ENCODE measurements at places on chromosomes 16 and 17.
A peak's percentile ranks its signal among the peaks of the same experiment; 100 is the strongest.

DNA sequence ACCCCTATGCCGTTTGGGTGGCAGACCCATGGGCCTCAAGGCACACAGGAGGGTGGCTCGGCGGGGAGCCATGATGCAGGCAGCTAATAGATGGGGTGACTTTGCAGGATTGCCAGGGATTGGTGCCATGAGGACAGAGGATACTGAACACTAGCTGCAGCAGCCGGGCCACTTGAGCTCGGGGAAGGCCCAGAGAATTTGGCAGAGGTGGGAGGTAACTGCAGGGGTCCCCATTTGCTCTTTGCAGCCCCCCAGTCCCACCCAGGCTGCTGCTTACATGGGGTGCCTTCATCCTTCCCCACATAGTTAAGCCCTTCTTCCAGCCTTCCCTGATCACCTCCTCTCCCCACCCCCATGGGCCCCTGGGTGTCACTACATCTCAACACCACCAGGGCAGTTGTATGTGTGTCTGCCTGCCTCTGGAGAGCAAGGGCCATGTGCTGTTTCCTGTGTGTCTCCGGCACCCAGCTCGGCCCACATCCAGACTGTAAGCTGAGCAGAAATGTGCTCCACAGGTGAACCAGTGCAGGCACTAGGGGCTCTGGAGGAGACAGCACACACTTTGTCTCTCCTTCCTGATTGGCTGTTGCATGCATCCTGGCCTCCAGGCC lies 52.0 kb downstream of the SREBF1 start:
- DNase-seq = peak; percentile 48

DNA sequence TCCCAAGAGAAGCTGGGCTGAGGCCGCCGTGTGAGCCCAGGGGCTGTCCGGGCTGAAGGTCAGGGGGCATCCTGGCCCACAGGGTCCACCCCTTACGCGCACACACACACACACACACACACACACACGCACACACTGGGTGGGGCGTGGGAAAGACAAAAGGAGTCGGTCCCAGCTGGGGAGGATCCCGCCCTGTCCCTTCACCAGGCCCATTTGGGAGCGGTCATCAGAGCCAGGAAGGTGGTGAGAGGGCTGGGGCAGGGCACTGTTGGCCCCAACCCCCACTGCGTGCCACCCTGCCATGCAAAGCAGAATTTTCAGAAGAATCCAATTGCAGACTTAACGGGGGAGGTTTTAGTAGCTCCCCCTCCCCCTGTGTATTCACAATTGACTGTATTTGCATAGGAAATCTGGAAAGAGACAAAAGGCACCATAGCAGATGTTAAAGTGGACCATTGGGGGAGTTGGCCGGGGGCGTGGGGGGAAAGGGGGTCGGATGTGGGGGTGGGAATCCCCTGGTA lies 11.3 kb upstream of the CD300A start:
- no peak for DNase-seq

DNA sequence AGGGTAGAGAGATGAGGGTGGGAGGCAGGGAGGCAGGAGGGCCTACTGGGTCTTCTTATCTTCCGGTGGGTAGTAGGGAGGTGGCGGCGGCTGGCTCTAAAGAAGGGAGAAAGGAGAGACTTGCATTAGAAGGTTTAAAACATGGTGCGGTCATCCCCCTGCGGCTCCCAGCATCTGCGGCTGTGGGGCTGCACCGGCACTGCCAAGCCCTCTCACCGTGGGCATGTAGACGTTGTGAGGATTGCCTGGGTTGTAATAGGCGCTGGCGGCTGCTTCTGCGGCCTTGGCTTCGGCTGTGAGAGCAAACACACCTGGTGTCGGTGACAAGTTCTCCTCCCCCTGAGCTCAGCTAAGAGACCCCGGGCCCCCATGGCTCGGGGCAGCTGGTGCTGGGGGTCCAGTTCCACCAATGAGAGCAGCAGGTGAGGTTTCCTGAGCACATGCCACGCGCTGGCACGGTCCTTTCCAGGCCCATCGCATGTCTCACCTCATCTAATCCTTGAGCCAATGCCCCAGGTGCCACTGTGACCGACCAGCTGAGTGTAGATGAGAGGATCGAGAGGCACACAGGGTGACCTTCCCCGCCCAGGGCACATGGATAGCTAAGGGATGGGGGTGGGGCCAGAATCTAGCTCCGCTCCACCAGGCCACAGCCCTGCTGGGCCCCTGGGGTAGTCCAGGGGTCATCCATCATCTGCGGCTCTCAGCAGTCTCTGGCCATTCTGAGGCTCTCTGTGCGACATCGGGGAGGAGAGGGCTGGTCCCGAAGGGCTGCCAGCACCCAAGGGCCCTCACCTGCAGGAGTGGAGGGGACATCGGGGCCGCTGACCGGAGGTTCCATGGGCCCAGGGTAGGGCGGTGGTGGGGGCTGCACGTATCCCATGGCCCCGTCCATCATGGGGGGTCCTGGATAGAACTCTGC lies 2.7 kb upstream of the UNC13D start:
- no peak for DNase-seq

- no peak for DNase-seq
Measured at GRCh38 chr17:57626520-57627210, 118.4 kb downstream of the CCDC182 start.

DNA sequence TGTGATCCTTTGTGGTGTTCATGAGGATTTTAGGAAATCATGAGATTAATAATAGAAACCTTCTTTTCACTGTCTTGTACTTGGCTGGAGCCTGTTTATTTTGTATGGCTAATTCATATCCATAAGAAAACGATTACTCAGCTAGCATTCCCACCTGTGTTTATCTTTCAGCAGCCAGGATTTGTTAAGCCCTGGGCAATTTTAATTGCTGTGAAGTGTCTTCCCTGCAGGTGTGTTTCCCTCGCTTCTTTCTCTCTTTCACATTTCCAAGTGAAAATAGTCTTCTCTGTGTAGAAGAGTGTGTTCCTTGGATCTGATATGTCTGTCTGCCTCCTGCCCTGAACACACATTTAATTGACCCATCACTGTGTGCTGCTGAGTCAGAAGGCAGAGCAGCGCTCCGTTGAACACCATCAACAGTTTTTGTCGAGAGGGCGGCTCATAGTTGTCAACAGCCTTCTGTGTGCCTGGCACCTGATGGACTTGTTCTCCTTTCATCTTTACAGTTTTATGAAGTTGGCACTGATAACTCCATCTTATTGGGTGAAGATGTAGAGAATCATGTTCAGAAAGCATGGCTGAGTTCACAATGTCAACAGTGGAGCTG lies 83.2 kb downstream of the SPECC1 start:
- peak; percentile 26 for DNase-seq

DNA sequence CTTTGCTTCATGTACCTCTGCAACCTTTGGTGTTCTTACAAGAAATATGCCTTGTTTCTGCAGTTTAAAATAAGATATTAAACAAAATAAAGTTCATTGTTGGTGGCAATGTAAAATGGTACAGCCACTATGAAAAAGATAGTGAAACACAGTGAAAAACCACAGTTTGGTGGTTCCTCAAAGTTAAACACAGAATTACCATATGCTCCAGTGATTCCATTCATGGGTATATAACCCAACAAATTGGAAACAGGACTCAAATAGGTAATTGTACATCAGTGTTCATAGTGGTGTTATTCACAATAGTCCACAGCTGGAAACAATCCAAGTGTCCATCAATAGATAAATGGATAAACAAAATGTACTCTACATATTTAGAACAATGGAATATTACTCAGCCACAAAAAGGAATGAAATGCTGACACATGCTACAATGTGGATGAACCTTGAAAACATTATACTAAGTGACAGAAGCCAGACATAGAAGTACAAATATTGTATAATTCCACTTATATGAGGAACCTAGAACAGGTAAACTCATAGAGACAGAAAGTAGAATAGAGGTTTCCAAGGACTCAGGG lies 49.2 kb downstream of the CUEDC1 start:
- DNase-seq = no peak

DNA sequence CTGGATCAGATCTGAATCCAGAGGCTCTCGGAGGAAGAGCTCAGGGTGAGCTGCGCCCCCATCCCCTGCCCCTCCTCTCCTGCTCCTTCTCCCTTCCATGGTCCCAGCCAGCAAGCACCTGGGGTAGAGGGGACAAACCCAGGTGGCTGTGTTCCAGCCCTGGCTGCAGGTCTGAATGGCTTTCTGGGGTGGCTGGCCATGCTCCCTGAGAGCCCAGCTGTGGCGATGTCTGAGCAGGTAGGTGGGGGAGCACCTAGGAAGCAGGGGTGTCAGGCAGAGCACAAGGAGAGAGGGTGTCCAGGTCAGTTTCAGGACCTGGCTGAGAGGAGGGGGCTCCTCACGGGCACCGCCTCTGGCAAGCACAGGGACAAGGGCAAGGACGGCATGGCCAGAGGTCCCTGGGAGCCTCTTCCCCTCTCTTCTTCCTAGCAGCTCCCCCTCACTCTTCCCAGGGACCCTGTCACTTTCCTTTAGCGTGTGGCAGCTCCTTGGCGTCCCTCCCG lies 310.0 kb downstream of the SEC14L1 start:
- no peak for DNase-seq

DNA sequence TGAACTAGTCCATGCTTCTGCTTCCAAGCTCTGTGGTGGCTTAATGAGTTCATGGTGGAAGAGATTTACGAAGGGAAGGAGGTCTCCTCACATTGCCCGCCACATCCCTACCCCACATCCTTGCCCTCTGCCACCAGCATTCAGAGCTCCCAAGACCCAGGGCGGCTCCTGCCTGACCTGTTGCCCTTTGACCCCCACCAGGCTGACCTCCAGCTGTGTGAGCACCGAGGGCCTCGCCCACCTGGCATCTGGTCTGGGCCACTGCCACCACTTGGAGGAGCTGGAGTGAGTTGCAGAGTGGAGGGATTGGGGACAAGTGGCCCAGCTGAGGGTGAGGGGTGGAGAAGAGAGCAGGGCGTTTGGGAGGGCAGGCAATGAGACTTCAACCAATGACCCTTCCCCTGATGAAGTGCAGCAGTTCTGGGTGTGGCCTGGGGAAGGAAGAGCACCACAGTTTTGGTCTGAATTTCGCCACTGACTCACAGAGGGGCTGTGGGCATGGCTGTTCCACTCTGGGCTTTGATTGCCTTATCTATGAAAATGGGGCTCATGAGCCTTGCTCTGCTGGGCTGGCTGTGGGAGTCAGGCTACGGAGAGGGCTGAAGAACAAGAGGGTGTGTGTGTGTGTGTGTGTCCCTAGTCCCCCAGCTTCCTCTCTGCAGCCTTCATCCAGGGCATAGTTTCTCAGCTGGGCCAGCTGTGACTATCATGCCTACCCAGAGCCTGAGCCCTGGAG lies 22.6 kb upstream of the CPNE2 start:
- DNase-seq = no peak

- DNase-seq = no peak
Measured at GRCh38 chr17:30905742-30906100, 317 bp downstream of the TEFM start.

DNA sequence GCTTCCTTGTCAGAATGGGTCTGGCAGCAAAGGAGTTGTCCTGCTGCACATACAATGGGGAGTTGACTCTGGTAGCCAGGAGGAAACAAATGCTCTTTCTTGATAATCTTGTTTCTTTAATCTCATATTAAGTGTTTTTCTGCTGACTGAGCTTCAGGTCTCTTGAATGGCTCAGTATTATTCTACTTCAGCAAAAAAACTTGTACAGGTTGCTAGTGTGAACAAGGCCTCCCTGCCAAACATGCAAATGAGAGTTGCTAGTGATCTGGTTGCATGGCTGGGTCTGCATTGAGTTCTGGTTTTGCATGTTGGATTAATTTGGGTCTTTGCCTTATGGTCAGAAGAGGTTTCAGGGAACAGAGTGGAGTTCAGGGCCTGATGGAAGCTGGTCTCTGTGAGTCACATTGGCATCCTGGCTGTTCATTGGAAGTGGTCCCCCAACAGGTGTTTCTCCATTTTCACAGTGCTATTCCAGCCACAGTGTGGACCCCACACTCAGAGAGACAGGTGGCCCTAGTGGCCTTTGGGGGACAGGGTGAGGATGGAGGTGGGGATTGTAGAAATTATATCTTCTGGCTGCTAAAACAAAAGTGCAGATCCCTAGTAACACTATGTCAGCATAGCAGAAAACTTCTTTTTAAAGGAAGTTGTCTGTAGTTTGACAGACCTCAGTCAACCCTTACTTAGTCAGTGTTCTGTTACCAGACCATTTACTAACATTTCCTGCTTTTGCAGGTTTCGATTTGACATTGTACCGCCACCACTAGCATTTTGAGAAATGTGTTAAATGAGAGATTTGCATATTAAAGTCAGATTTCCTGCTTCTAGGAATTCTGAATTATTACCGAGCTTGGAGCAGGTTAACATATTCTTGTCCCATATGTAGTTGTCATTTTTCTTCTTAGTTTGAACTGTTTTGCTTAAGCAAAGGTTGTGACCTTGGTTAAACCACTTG lies 47.1 kb downstream of the EPN2 start:
- DNase-seq = no peak

DNA sequence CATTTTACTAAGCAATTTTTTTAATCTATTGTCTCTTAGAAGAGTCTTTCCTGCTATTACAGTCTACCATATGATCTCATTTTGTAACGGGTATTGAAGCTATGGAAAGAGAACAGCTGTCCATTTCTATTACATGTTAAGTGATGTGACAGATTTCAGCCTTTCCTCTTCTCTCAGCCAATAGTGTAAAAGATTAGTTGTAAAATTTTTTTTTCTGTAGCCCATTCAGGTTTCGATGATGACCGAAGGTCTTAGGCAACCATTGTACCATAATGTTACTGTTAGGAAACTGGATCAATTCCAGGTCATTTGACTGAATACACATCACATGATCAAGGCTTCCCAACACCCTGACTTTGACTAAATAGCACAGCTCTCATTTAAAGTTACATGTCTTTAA lies 147.6 kb upstream of the HLF start:
- DNase-seq = no peak

DNA sequence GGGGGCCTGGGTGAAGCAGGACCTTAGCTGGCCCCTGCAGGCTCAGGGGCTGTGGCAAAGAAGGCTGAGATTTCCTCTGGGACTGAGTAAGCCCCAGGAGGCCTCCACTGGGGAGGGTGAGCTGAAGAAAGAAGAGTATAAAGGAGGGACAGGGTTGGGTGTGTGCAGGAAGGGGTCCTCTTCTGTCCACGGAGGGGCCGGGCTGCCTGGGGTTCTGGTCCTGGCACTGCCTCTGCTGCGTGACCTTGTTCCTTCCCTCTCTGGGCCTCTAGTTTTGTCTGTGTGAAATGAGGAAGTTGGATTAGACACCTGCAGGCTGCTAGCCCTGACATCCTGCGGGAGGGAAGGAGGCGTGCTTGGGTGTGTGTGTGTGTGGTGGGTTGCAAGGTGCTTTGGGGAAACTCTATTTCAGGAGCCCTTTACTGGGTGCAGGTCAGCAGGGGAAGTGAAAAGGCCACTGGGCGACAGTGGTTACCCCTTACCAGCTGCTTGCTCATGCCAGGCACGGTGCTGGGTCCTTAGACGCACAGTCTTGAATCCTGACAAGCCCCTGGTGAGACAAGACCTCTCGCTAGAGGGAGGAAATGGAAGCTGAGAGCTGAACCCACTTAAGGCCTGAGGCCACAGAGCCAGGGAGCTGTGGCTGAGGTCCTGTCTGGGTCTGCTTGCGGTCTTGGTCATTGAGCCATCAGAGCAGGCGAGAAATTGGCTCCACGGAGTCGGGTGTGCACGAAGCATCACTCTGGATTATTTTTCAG lies 60.7 kb downstream of the OR1D5 start:
- peak; percentile 49 for DNase-seq

DNA sequence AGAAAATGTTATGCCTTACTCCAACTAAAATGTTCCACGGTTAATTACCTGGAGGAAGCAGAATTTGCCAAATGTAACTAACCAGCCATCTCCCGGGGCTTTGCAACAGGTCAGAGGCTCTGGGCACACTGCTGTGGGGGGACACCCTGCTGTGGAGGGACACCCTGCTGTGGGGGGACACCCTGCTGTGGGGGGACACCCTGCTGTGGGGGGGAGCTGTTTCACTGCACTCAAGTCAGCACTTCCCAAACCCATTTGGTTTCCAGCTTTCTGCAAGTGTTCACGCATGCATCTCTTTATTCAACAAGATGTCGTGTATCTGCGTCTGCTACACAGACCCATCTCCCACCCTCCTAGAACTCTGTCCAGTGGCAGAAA lies 239.5 kb downstream of the C16orf95 start:
- no peak for DNase-seq
